Activated CD4-positive, alpha-beta T cell treated with anti-CD3 and anti-CD28 coated beads for 36 hours (primary cell): ENCODE measurements at places on chromosomes 2 and 18. TPM values are rescaled to one million over a fixed set of nuclear protein-coding genes. Genes with fewer than 3 reads are reported as not detected.

- no peaks in the 10 kb centered on the region for H3K4me1 ChIP-seq
- no peak overlapping the region for H3K27ac ChIP-seq
- no peak overlapping the region for H3K4me3 ChIP-seq
- H3K36me3 ChIP-seq: no peaks in the 10 kb centered on the region
- DNase-seq: no peak
Observed at GRCh38 chr2:185144159-185144919, 546.0 kb downstream of the ZNF804A start.

DNA sequence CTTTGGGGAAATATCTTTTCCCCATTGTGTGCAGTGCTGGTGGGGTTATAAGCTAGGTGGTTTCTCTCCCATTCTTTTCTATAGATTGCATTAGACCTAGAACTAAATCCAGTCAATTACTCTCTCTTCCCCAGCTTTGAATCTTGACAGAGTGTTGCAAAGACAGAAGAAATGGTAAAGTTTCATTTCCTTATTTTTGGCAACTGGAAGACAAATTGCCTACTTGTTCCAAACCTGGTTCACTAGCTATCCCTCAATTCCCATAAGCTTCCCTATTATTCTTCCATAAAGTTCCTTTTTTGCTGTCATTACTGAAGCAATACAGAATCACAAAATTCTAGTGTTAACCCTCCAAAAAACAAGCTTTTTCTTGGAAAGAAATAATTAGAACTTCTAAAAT is 94.0 kb upstream of the ITGA4 start:
- no peak overlapping the region for H3K4me3 ChIP-seq
- H3K27ac ChIP-seq: no peak overlapping the region
- no peaks in the 10 kb centered on the region for H3K4me1 ChIP-seq
- no peaks in the 10 kb centered on the region for H3K27me3 ChIP-seq
- no peak for DNase-seq

The GKN1 gene
- total RNA-seq: not detected

DNA sequence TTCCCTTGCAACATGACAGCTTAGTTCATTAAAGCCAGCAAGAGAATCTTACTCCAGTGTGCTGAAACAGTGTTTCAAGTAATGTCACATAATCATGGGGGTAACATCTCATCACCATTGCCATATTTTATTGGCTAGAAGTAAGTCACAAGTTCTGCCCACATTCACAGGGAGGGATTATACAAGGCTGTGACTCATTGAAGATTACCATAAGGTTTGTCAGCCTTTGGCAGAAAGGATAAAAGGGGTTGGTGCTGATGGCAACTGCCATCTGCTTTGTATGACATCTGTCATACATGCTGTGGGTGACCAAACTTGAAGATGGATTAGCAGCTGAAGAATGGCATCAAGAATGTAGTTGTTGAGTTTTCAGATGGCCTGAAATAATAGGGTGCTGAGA is 61.2 kb downstream of the KCNE4 start:
- H3K4me1 ChIP-seq: no peaks in the 10 kb centered on the region
- DNase-seq: no peak
- H3K36me3 ChIP-seq: no peaks in the 10 kb centered on the region
- no peak overlapping the region for H3K4me3 ChIP-seq
- H3K27ac ChIP-seq: no peak overlapping the region

The ATP6V1C2 gene
- total RNA-seq: not detected

DNA sequence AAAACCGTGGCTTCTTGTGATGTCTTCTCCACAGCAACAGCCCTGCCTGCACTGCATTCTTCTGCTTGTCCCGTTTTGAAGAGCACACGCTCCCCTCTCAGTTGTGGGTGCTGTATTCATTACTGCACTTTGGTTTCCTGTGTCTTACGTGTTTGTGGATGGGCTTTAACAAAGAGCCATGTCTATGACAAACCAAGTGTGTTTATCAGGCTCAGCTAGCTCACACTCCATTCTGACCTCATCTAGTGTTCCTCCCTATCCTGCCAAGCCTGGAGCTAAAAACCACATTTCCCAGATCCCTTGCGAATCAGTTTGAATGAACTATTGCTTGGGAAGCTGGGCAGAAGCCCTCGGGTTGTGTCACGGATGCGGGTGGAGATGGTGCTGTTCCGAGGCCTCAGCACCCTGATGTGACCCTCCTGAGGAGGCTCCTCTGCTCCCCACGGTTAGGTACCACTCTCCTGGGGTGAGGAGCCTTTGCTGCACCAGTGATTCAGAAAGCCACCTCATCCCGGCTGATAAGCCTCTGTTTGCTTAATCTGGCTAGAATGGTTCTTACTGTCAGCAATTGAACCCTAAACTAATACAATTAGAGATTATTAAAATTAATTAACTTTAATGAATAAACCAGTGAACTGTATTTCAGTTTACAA is 116.5 kb downstream of the GALR1 start:
- H3K4me1 ChIP-seq: no peaks in the 10 kb centered on the region
- no peak overlapping the region for H3K27ac ChIP-seq
- DNase-seq: no peak
- H3K36me3 ChIP-seq: peaks cover 5% of the 10 kb centered on the region

DNA sequence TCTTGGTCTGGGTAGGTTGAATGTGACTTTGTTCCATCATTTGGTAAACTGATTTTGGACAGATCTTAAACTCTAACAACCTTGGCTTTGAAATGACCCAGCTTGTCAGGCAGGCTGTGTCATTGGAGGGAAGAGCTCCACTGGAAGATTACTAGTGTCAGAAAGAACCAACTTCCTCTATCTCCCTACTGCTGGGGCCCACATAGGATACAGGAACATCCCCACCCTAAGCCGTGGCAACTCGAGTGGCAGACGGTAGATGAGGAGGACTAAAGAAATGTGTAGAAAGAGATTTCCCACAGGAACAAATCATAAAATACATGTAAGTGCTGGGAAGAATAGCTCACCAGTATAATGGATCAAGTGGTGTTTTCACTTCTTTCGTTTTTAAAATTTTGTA is 4.3 kb upstream of the G6PC2 start:
- H3K4me3 ChIP-seq: no peak overlapping the region
- no peaks in the 10 kb centered on the region for H3K36me3 ChIP-seq
- no peak overlapping the region for H3K27ac ChIP-seq

The EMILIN1 gene
- 0.46 TPM for total RNA-seq

The NOL4 gene
- total RNA-seq: not detected

- no peaks in the 10 kb centered on the region for H3K4me1 ChIP-seq
- H3K27ac ChIP-seq: no peak overlapping the region
- H3K27me3 ChIP-seq: peaks cover 5% of the 10 kb centered on the region
Observed at GRCh38 chr18:2354292-2354691, 217.0 kb downstream of the METTL4 start.

DNA sequence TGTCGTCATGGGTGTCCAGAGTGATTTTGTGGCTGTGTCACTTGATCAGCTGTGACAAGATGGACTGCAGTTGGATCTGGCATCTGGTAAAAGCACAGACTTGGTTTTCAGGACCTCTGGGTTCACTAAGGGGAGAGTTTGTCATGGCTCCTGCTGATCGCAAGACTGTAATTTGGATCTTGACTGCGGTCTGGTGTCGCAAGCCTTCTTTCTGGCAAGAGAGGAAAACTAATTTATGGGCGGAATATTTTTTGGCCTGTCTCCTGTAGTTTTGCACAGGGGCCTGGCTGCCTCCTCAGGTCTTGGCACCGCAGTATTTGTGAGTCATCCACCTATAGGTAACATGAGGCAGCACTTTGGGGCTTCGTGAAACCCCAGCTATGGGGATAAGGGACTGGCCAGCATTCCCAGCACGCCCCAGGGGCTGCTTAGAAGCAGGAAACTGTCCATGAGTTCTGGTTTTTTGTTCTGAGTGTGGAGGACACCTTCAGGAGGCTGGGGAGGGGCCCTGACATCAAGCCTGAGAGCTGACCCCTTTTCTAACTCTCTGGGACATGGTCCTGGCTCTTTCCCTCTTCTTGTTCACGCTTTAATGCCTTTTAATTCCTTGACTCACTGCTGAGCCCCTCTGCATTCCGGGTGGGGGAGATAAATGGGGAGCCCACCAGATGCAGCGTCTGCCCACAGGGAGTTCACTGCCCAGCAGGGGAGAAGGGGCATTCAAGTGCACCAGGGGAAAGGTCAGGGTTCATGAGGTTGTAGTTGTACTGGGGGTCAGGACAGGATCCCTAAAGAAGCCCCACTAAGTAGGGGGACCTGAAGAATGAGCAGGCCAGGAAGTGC is 12.2 kb downstream of the SH3BP4 start:
- H3K36me3 ChIP-seq: no peaks in the 10 kb centered on the region
- H3K27ac ChIP-seq: no peak overlapping the region
- H3K4me1 ChIP-seq: no peaks in the 10 kb centered on the region

DNA sequence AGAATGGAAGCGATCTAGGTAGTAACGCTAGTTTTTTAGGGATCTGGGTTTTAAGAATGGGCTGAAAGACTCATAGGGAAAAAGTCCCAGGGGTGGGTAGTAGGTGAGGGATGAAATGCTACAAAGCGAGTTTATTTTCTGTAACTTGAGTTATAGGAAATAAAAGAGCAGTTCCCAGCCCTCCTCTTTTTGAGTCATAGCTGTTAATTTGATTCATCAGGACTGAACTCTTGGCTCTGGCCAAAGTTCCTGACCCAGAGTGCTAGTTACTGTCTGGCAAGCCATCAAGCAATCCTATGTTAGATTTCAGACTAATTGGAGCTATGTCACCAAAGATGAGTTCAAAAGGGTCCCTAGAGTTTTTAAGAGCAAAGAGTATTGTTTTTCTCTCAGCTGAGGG is 17.4 kb upstream of the NOSTRIN start:
- no peak overlapping the region for H3K27ac ChIP-seq
- no peaks in the 10 kb centered on the region for H3K27me3 ChIP-seq
- H3K4me1 ChIP-seq: no peaks in the 10 kb centered on the region
- H3K36me3 ChIP-seq: no peaks in the 10 kb centered on the region
- no peak overlapping the region for H3K4me3 ChIP-seq
- DNase-seq: no peak

DNA sequence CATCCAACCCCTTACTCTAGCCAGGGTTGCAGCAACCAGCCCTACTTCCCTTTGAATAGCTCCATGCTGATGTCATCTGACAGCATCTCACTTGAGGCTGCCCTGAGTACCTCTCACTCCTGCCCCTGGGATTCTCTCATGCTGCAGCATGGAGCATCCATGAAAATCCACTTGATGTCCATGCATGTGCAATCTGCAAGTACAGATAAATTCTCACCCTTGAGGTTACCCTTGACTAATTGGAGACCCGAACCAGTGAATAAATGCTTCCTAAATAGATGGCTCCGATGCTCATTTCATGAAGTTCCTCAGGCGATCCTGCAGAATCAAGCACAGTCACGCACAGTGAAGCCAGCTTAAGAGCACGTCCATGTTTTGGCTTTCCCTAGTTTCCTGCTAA is 298.3 kb downstream of the RBM43 start:
- no peak for DNase-seq
- no peaks in the 10 kb centered on the region for H3K36me3 ChIP-seq

The NXPH2 gene
- not detected for total RNA-seq

GRCh38 chr2:215758691-215759090 is 254.7 kb downstream of the MREG start:
- peaks cover 7% of the 10 kb centered on the region for H3K27me3 ChIP-seq
- H3K4me3 ChIP-seq: no peak overlapping the region
- peaks cover 24% of the 10 kb centered on the region for H3K4me1 ChIP-seq
